ENCODE measurements at places on chromosomes 3 and 15.

GRCh38 chr3:13543253-13543652, 5.7 kb upstream of the FBLN2 start:
- DNase-seq = no peak

GRCh38 chr15:34271493-34271892, 46.7 kb downstream of the EMC4 start:
- DNase-seq = no peak

- no peak for DNase-seq
Measured at GRCh38 chr15:66713843-66714508, 11.9 kb downstream of the SMAD6 start.

DNA sequence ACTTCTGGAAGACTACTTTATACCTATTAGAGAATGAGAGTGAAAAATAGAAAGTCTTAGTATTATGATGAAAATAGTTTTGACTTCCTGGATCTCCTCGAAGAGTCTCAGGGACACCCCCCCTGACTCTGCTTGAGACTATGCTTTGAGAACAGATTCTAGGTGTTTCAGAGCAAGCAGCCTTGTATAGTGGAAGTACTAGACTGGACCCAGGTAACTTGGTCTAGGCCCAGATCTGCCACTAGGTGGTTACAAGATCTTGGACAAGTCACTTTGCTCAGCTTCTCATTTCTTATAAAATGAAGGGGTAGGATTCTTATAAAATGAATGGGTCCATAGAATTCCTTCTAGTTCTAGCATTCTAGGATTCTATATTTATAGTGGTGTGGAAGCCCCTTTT, 9.1 kb downstream of the ABHD5 start:
- no peak for DNase-seq

DNA sequence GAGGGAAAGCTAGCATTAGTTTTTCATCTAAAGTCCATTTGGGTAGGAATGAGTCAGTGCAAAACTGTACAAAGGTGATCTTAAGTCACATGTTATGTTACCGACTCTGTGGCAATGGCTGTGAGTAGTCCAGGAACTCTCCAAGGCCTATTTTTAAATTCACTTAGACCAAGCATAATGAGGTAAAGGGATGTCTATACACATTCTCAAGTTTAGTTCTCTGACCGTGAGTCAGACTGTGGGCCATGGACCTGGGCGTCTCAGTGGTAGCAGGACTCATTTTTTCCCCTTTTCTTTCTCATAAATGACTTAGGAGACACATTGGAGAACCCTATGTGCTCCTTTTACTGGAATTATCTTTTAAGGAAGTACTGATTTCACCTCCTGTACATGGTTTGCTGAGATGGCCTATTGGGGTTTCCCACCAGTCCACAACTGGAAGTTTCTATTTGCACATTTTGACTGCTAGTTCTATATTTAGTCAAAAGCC, 488.7 kb upstream of the TPRG1 start:
- no peak for DNase-seq

GRCh38 chr3:61008153-61008997, 242.9 kb downstream of the FHIT start:
- no peak for DNase-seq

DNA sequence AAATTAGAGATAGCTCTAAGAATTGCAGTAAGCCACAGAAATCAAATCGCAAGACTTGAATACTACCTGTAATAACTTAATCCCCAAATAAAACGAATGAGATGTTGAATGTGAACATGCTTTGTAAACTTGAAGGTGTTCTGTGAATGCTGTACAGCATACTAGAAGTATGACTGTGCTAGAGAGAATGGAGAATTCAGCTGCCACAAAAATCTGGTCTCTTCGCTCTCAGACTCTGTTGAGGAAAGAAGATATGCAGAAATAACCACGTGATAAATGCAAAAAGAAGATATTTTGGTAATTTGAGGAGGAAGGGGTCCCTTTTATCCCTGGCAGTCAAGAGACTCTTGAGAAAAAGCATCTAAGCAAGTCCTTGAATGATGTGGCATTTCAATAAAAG, 37.3 kb downstream of the ZBTB38 start:
- no peak for DNase-seq

GRCh38 chr3:87446849-87447387, 170.5 kb upstream of the POU1F1 start:
- no peak for DNase-seq

GRCh38 chr15:55170361-55170760, 26.4 kb downstream of the RSL24D1 start:
- DNase-seq = no peak

DNA sequence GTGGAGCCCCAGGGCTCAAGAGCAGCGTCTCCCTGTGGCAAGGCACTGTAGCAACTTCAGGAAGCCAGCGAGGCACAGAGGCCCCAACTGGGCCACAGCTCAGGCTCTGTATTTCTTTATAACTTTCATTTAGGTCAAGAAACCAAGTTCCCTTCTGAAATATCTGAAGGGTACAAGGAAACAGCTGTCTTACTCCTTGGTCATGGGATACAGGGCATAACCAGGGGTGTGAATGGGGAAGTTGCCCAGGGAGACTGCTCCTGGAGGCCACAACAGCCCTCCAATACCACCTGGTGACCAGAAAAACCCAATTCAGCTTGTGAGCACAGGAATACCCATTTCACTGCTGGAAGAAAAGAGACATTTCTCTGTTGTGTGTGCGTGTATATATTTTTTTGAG, 13.3 kb upstream of the SPTBN5 start:
- no peak for DNase-seq

- no peak for DNase-seq
Measured at GRCh38 chr3:121895736-121896135, 1.5 kb downstream of the SLC15A2 start.

DNA sequence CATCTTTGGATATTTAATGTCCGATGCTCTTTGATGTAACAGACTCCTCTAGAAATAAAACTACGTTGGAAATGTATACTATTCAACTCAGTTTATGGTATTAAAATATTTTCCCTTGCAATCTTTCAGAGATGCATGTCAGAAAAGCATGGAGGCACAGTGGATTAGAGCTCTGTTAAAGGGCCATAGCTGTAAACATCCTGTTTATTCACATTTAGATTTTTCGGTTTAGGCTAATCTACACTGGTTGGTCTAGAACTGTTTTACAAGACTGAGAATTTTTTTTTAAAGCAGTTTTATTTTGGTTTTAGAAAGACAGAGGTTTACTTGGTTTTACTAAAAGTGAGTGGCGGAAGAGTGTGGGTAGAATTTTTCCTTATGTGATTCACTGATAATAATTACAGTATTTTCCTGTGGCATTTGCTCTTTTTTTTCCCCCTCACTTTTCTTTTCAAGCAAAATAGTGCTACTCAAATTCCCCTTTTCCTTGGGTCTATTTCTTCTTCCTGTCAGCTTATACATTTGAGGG, 132.1 kb downstream of the IL1RAP start:
- DNase-seq = no peak

DNA sequence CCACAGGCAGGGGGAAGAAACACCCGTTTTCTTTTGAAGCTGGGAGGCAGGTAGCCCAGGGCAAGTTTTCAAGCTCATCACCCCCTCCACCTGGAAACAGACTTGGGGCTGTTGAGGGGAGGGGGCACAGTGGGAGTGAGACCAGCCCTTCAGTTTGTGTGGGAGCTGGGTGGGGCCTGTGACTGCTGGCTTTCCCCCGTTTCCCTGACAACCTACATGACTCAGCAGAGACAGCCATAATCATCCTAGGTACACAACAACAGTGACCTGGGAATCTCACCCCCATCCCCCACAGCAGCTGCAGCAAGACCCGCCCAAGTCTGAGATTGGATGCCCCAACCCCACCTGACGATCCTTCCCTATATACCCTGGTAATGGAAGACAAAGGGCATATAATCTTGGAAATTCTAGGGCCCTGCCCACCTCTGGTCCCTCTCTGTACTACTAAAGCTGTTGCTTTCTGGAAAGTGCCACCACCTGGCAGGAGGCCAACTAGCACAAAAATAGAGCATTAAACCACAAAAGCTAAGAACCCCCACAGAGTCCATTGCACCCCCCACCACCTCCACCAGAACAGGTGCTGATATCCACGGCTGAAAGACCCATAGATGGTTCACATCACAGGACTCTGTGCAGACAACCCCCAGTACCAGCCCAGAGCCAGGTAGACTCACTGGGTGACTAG, 422.2 kb upstream of the SGO1 start:
- DNase-seq = no peak

DNA sequence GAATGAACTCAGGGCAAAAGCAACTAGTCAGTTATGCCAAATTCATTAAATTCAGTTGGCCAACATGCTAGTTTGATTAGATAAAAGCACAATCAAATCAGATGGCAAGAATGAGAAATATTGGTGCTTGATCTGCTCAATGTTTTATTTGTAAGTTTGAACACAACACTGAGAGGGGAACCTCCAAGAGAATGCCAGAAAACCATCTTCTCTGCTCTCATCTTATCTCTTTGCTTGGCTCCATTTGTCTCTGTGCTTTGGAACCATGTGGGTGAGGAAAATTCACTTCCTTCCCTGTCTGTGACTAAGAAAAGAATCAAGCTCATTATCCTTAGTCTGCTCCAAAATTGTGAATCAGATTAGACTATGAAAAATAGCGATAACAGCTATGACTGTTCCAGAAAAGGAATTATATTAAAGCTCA, 43.6 kb upstream of the DCBLD2 start:
- no peak for DNase-seq

Data from stimulated activated CD8-positive, alpha-beta memory T cell treated with anti-CD3 and anti-CD28 coated beads, Interleukin-4, amount 100 ng/mL, for 4 hours (primary cell).